ENCODE measurements at places on chromosomes 16 and 17. TPM values are rescaled to one million over a fixed set of nuclear protein-coding genes. Genes with fewer than 3 reads are reported as not detected.

Gene SOX9
- 15.0 TPM for total RNA-seq

Gene PRAC2
- not detected for total RNA-seq

Gene CD300LB
- not detected for total RNA-seq

Gene BCL6B
- total RNA-seq: 13.7 TPM

DNA sequence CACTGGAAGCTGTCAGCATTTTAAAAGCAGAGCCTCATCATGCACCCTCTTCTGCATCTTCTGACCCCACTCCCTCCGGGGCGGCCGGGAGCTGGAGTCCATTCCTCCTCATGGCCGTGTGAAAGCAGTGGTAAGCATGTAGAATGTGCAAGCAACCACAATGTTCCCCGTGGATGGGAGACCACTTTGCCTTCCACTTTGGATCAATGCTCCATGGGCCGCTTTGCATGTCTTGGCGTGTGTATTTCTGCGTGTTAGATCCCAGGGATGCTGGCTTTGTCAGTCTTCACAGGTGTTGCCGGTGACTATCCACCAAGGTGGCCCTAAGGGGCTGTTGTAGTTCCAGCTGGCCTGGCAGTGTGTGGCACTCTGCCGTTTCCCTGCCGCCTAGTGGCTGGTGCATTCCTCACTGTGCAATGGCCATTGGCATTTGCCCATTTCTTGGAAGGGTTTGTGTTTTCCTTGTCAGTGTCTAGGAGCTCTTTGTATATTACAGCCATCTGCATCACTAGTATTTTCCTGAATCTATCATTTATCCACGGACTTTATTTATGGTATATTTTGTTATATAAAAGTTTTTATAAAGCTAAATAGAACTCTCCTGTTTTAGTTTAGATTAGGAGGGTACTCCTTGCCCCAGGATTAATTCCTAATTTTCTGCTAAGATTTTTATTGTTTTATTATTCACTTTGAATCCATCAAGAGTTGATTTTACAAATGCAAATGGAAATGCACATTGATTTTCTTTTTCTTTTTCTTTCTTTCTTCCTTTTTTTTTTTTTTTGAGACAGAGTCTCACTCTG lies 5.8 kb upstream of the ALDH3A1 start:
- no peak for DNase-seq

GRCh38 chr17:1090465-1091189 lies 89.2 kb downstream of the ABR start:
- no peak for DNase-seq

- no peak for DNase-seq
Measured at GRCh38 chr17:43615330-43616028, 46.2 kb downstream of the MEOX1 start.

GRCh38 chr16:84357191-84357651 lies 11.1 kb upstream of the ATP2C2 start:
- no peak for DNase-seq

DNA sequence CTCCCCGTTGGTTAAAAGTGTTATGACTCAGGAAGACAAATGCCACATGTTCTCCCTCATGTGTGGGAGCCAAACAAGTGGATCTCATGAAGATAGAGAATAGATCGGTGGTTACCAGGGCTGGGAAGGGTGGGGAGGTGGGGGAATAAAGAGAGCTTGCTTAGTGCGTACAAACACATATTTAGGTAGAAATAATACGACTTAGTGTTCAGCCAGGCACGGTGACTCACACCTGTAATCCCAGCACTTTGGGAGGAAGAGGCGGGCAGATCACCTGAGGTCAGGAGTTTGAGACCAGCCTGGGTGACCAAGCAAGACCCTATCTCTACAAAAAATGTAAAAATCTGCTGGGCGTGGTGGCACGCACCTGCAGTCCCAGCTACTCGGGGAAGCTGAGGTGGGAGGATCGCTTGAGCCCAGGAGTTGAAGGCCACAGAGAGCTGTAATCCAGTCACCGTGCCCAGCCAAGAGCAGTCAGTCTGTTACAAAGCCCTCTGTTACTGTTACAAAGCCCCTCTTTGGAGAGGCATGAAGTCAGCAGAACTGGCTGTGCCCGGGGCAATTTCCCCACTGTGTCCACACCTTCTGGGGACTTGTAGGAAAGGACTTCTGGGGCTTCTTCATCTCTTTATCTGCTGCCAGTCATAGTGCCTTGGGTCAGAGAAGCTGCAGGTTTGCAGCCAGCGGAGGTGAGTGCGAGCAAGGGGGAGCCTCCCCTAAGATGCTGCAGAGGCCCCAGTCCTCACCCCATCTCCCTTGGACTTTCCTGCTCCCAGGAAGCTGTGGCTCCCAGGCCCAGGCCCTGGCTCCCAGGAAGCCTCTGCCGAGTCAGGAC lies 4.3 kb upstream of the ALDH3A1 start:
- DNase-seq: no peak

- DNase-seq: no peak
Measured at GRCh38 chr17:35103271-35103670, 16.4 kb downstream of the RAD51D start.

- no peak for DNase-seq
Measured at GRCh38 chr17:75494326-75494877, 20.9 kb downstream of the CASKIN2 start.

GRCh38 chr17:79819085-79819484 lies 20.2 kb downstream of the CBX4 start:
- no peak for DNase-seq

DNA sequence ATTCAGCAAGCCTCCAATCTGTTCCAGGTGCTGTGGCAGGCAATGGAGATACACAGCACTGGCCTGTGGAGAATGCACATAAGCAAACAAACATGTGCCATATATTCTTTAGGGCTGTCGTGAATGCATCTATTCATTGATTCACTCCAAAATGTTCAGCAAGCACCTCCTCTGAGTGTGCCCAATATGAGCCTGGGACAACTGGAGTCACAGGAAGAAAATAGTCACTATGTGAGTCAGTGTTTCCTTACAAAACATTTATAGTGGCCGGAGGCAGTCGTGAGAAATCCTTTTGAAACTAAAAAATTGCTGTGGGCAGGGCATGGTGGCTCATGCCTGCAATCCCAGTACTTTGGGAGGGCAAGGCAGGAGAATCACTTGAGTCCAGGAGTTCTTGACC lies 310.1 kb downstream of the CA10 start:
- no peak for DNase-seq

DNA sequence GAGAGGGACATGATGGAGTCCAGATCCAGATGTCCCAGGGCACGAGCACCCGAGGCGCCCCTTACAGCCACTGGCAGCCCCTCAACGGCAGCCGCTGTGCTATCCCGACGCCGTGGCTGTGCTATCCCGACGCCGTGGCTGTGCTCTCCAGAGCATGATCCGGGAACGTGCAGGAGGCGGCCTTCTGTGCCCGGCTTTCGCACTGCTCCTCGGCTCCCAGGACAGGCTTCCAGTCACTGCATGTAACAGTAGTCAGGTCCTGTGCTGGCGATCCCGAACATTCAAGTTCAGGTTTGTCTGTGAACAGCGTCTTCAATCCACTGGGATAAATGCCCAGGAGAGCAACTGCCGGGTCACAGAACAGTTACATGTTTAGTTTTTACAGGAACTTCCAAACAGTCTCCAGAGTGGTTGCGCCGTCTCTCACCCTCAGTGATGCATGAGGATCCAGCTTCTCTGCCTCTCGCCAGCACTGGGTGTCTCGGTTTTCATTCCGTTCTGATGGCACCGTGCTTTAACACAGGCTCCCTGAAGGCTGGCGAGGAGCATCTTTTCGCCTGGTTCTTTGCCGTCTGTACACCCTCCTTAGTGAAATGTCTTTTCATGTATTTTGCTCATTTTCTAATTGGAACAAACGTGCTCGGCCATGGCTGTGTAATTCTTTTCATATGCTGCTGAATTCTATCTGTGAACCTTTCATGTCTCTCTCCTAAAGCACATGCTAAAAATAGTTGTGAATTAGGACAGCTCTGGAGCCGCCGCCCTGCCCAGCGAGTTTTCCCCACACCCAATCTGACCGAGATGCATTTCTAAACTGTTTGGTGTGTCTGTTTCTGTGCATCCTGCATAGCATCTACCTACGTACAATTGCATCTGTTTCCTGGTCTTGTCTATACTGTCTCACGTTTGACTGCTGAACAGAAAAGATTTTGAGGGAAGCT lies 72.6 kb upstream of the METRNL start:
- no peak for DNase-seq

GRCh38 chr17:39841134-39841683 lies 22.9 kb downstream of the IKZF3 start:
- DNase-seq: no peak

DNA sequence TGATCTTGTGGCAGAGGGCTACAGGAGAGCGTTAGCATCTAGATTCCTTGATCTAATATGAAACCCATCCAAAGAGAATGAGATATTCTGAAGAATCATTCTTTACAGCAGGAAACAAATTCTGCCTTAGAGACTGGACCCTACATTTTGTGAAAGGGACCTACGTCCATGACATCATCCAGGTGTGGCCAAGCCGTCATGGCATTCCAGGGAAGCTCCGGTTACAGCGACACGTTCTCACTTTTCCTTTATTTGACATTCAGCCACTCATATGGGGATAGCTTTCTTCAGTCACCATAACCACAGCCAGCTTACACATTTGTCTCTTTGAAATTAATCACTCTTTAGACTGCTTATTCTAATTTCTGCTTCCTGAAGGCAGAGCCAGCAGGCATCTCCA lies 408.1 kb downstream of the XYLT1 start:
- no peak for DNase-seq

DNA sequence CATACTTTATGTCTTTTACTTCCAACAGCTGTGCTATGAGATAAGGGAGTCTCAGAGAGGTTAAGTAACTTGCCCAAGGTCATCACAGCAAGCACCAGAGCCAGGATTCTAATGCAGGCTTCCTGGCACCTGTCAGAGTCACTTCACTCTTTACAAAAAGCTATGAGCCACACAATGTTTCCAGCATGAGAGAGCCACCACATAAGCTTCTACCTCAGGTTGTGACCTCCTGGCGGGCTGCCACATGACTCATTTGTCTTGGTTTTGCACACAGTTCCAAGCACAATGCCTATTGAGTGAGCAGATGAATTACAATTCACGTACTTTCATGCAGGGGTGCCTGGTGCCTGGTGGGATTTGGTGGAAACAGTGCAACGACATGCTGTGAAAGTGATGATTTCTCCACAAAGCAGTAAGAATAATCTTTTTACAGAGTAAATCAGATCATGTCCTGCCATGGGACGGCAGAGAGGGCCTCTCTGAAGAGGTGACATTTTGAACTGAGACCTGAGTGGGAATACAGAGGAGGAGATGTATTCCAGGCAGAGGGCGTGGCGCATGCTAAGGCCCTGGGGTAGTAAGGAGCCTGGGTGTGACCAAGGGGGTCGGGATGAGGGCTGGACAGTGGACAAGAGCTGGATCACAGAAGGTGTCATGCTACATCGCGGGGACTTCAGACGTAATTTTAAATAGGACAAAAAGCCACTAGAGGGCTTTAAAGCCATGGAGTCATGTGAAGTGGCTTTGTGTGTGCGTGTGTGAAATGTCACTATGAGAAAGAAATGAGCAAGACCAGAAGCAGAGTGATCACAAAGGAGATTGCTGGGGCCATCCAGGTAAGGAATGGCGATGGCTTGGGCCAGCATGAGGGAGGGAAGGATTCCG lies 53.4 kb downstream of the CACNG3 start:
- DNase-seq: no peak

- no peak for DNase-seq
Measured at GRCh38 chr17:70987867-70988340, 818.6 kb downstream of the KCNJ2 start.

DNA sequence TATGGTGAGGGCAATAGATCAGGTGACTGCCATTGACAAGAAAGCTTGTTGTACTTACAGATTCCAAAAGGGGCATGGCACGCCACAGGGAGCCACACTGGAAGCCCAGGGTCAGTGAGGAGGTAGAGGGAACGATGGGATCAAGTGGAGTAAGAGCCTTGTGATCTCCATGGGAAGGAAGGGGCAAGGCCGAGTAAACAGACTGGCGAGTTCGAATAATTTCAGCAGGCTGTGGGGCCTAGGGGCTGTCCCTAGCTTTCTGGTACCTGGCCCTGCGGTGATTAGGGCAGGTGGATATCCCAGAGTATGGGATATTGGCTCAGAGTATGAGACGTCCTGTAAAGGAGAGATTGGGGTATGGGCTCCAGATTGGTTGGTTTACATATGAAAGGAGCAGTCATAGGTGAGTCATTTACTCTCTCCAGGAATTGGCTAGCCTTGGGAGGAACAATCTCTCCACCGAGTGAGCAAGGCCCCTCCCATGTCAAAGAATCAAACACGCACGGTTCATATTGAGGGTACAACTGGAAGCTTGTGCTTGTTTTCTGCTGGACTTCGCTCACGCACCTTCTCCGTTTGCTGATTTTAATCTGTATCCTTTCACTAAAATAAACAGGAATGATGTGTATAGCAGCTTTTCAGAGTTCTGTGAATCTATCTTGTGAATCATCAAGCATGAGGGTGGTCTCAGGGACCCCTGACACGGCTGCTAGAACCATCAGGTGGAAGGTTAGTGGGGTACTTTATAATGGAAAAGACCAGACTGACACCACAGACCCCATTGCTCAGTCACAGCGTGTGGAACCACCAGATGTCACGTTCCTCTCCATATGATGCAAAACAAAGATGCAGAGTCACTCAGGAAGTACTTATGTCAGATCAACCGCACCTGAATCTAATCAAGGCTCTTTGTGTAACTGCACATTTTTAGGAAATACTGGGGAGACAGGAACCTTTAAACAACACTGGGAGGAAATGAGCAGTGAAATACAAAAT lies 27.9 kb downstream of the GABARAPL2 start:
- DNase-seq: no peak
